ENCODE measurements at places on chromosomes 1 and 21.

GRCh38 chr1:12203216-12204007 is 26.4 kb upstream of the VPS13D start:
- DNase-seq, result no peak
- peaks cover 3% of the 10 kb centered on the region for H3K4me1 ChIP-seq
- no peak overlapping the region for H3K27ac ChIP-seq
- no peaks in the 10 kb centered on the region for H3K27me3 ChIP-seq
- no peaks in the 10 kb centered on the region for H3K36me3 ChIP-seq
- H3K4me3 ChIP-seq, result no peak overlapping the region

DNA sequence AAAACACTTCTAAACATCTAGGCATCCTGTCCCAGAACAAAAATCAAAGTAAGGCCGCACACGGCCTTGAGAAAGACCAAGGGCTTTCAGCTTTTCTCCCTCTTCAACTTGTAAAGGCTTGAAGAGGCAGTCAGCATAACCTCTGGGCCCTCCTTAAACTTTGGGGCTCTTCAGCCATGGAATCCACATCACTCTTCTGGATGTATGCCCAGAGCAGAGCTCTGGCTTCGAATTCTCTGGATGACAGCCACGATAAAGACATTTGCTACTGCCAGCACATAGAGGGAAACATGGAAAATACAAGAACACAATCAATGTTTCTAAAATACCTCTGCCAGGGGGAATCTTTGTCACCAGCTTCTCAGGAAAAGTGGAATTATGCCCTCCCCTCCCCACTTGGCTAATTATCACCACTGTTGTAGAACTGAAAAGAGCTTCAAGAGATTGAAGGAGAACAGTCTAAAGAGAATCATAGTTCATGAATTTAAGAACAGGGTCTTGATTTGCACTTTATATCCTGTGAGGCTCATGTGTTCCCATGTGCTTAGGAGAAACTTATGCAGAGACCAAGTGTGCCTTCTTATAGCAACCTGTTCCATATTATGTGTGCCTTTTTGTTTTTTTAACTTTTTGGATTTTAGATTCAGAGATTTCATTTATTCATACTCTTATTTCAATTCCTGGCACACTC is 39.0 kb upstream of the DPT start:
- H3K27ac ChIP-seq, result no peak overlapping the region
- H3K4me3 ChIP-seq, result no peak overlapping the region
- no peaks in the 10 kb centered on the region for H3K4me1 ChIP-seq
- no peak for DNase-seq
- no peaks in the 10 kb centered on the region for H3K36me3 ChIP-seq

GRCh38 chr1:226422478-226422877 is 14.6 kb upstream of the PARP1 start:
- H3K27ac ChIP-seq, result no peak overlapping the region
- H3K36me3 ChIP-seq, result no peaks in the 10 kb centered on the region
- H3K4me3 ChIP-seq, result no peak overlapping the region
- H3K27me3 ChIP-seq, result no peaks in the 10 kb centered on the region
- no peak for DNase-seq

GRCh38 chr1:209769971-209770370 is 14.1 kb downstream of the TRAF3IP3 start:
- no peak for DNase-seq
- H3K4me3 ChIP-seq, result no peak overlapping the region
- peaks cover 5% of the 10 kb centered on the region for H3K4me1 ChIP-seq
- H3K27ac ChIP-seq, result no peak overlapping the region

GRCh38 chr1:107141491-107142126 is 770 bp downstream of the NTNG1 start:
- peaks cover 5% of the 10 kb centered on the region for H3K4me1 ChIP-seq
- H3K36me3 ChIP-seq, result no peaks in the 10 kb centered on the region
- peak overlapping the region; percentile 47 for H3K4me3 ChIP-seq
- H3K27ac ChIP-seq, result peak overlapping the region; percentile 57
- DNase-seq, result peak; percentile 50

DNA sequence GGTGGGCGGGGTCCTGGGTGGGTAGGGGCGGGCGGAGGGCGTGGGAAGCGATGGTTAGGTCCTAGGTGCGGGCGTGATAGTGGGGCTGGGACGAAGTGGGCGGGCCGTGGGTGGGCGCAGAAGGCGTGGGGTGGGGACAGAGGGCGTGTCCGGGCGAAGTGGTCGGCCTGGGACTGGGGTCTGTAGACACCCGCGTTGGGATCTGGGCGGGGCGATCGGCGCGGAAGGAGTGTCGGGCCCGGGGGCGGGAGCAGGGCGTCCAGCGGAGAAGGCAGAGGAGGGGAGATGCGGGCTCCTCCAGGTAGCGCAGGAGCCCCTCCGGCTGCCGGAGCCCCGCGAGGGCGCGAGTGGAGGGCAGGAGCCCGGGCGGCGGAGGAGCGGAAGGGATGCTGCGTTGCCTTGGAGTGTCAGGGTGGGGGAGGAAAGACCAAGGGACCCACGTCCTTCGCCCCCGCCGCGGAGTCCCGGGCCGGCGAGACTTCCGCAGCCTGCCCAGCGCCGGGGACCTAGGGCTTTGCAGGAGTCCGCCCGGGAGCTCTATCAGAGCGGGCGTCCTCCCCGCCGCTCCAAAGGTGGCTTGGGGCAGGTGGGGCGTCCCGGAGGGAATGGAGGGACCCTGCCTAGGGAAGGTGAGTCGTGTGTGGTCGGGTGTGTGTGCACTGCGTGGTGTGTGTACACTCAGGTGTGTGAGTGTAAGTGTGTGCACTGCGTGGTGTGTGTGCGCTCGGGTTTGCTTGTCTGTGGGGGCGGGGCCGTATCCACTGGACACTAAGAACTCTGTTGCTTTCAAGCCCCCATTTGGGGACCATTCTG is 27.0 kb upstream of the PRSS38 start:
- peak overlapping the region; percentile 43 for H3K4me3 ChIP-seq
- DNase-seq, result peak; percentile 88
- H3K27me3 ChIP-seq, result no peaks in the 10 kb centered on the region
- no peak overlapping the region for H3K27ac ChIP-seq

GRCh38 chr1:14955976-14956375 is 197.6 kb upstream of the TMEM51 start:
- H3K27me3 ChIP-seq, result no peaks in the 10 kb centered on the region
- H3K27ac ChIP-seq, result no peak overlapping the region
- H3K4me1 ChIP-seq, result no peaks in the 10 kb centered on the region
- H3K4me3 ChIP-seq, result no peak overlapping the region
- no peak for DNase-seq
- no peaks in the 10 kb centered on the region for H3K36me3 ChIP-seq

DNA sequence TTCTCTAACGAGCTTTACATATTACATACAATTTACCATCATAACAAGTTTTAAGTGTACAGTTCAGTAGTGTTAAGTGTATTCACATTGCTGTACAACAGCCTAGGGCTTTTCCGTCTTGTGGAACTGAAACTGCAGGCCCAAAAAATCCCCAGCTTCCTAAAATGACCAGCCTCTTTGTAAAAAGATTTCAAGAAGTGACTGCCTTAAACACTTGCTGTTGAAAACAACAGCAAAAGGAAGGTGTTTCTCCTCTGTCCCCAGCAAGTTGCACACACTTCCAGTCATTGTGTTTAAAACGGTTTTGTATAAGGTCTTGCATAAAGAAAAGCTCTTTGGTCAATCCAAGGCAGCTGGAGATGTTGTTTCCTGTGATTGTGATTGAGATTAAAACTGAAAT is 16.0 kb upstream of the GBP1 start:
- no peak overlapping the region for H3K27ac ChIP-seq
- H3K27me3 ChIP-seq, result no peaks in the 10 kb centered on the region
- no peaks in the 10 kb centered on the region for H3K4me1 ChIP-seq
- H3K36me3 ChIP-seq, result no peaks in the 10 kb centered on the region
- H3K4me3 ChIP-seq, result no peak overlapping the region

DNA sequence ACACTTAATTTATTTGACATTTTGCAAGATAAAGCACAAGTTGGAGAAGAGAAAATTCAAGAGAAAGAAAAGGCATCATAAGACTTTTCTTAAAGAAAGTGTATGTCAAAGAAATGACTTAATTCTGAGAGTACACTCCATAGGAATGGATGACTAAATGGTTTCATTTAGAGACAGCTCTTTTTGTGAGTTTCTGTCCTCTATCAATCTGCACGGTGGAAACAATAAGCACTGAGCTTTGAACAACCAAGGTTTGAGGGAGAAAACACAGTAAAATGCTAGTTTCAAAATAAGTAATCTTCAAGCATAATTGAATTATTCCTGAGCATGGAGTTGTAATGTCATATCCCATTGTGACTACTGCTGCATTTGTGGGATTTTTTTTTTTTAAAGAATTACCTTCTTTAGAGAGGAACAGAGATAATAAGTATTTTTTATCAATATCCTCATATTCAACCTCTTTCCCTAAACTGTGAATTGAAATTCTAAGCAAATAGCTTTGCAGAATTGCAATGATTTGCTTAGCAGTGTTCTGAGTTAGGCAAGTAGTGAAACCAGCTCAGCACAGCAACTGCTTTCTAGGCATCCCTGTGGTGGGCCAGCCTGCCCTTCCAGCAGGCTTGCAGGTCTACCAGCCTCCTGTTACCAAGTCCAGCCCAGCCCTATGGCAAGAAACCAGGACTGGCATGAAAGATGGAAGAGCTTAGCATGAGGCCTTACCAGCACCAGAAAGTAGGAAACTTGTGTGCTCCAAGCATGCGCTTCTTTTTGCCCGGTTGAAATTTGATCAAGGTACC is 38.2 kb downstream of the KCNJ6 start:
- no peak for DNase-seq
- no peak overlapping the region for H3K4me3 ChIP-seq
- H3K4me1 ChIP-seq, result no peaks in the 10 kb centered on the region
- no peaks in the 10 kb centered on the region for H3K27me3 ChIP-seq

DNA sequence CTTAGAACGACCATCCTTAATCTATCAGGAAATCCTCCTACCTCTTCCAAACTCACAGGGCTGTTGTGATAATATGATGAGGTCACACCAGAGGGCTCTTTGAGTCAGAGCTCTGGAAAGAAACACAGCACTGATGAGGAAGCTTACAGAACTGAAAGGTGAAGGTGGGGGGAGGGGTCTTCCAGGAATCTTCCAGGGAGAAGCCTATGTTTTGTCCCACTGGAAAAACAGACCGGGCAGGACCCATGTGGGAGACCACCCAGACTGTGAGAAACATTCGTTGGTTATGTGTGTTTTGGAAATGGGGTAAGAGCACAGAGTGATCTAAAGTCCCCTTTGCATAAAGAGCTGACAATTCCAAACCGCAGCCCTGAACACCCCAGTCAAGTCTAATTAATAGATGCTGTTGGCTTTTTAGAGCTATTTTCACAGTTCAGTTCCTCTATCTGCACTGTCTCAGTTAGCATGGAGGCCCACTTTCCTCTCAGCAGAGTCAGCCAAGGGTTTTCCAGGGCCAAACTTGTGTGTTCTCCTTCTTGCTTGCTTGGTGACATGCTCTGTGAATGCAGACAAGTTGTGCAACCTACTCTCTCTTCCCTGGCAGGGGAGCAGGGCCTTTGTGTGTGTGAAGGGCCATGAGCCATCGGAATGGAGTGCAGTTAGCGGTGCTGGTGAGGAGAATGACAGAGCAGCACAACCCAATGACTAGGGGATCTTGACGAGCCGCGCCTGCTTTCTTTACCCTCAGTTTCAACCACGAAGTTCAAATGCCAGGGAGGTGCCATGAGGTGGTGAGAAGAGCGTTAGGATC is 12.3 kb downstream of the PHLDA3 start:
- peaks cover 6% of the 10 kb centered on the region for H3K4me1 ChIP-seq
- no peaks in the 10 kb centered on the region for H3K27me3 ChIP-seq
- H3K4me3 ChIP-seq, result no peak overlapping the region
- DNase-seq, result peak; percentile 84

- H3K27ac ChIP-seq, result no peak overlapping the region
- no peaks in the 10 kb centered on the region for H3K36me3 ChIP-seq
- no peak for DNase-seq
- no peaks in the 10 kb centered on the region for H3K4me1 ChIP-seq
Observed at GRCh38 chr1:47866601-47867437, 130.4 kb downstream of the TRABD2B start.

- H3K36me3 ChIP-seq, result no peaks in the 10 kb centered on the region
- H3K4me1 ChIP-seq, result no peaks in the 10 kb centered on the region
- no peaks in the 10 kb centered on the region for H3K27me3 ChIP-seq
- H3K27ac ChIP-seq, result no peak overlapping the region
Observed at GRCh38 chr1:226893936-226894335, 23.5 kb downstream of the PSEN2 start.

DNA sequence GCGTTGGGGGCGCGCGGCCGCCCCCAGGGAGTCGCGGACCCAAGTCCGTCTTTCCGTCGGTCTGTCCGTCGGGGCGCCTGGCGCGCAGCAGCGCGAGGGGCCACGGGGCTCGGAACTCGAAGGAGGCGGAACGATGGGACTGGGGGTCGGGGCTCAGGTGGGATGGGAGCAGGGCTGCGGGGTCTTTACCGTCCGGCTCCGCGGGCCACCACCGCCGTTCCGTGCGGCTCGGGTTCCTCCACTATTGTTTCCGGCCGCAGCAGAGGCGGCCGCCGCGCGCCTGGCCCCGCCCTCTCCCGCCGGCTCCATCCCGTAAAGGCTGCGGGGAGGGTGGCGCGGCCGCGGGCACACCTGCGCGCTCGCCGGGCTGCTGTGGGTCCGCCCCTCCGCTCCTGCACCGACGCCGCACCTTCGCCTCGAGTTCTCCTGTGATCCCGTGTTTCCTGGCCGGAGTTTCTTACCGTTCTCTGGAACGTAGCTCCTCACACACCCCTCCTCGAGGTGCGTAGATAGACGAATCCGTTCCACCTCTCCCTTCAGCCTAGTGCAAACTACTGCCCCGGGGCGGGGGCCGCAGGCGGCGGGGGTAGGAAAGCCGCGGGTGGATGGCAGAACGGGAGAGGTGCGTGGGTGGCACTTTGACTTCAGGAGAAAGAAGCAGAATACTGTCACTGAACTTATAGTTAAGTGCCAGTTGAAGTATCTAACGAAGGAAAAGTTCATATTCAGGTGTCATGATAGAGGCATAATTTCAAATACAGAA is at the start of gene C21orf91:
C21orf91 (minus strand) TSS at position 243 of the 763 bp plus-strand sequence. CDS start 1,038 bp downstream, outside the sequence.
- peak within 1 kb of the TSS; percentile 64 for H3K4me3 ChIP-seq
- peak within 1 kb of the TSS; percentile 80 for H3K27ac ChIP-seq
- peaks cover 3% of the 10 kb centered on the region for H3K4me1 ChIP-seq

DNA sequence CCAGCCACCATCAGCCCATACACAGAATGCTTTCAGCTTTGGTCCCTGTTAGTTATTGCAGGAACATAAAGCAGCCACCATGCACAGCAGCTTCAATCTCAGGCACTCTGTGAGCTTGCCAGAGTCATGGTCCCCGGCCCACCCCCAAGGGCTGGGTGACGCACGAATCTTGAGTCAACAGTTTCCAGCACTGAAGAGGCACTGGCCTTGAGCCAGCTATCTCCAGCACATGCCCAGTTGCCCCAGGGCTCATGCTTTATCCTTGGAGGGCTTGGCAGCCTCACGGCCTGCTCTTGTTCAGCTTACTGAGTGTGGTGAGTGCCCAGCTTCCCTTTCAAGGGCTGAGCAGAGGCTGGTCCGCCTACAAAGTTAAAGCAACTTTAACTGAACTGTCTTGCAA is 200.7 kb upstream of the RAB4A start:
- DNase-seq, result no peak
- H3K4me3 ChIP-seq, result no peak overlapping the region
- no peaks in the 10 kb centered on the region for H3K27me3 ChIP-seq
- no peaks in the 10 kb centered on the region for H3K36me3 ChIP-seq
- H3K4me1 ChIP-seq, result peaks cover 2% of the 10 kb centered on the region

GRCh38 chr1:58811303-58811702 is 27.5 kb upstream of the JUN start:
- H3K27me3 ChIP-seq, result no peaks in the 10 kb centered on the region
- H3K4me1 ChIP-seq, result peaks cover 2% of the 10 kb centered on the region
- no peak overlapping the region for H3K4me3 ChIP-seq
- H3K36me3 ChIP-seq, result no peaks in the 10 kb centered on the region

- H3K36me3 ChIP-seq, result no peaks in the 10 kb centered on the region
- DNase-seq, result peak; percentile 40
- no peaks in the 10 kb centered on the region for H3K27me3 ChIP-seq
- no peak overlapping the region for H3K4me3 ChIP-seq
- H3K27ac ChIP-seq, result peak overlapping the region; percentile 62
Observed at GRCh38 chr1:7298145-7298544, 473.0 kb upstream of the VAMP3 start.

GRCh38 chr1:99110140-99111041 is 105.7 kb upstream of the PLPPR5 start:
- no peak overlapping the region for H3K4me3 ChIP-seq
- H3K36me3 ChIP-seq, result no peaks in the 10 kb centered on the region
